ENCODE measurements at places on chromosomes 2 and 18. TPM values are rescaled to one million over a fixed set of nuclear protein-coding genes. Genes with fewer than 3 reads are reported as not detected.

CYP27A1 gene
- total RNA-seq = 30.4 TPM

EXOC6B gene
- total RNA-seq = 14.3 TPM

ELOA2 gene
- not detected for total RNA-seq

DYNAP gene
- not detected for total RNA-seq

CHRND gene
- not detected for total RNA-seq

SLC35F6 gene
- total RNA-seq = 43.7 TPM

FAM237A gene
- total RNA-seq = not detected

Measured in epithelial cell of alveolus of lung (primary cell).